CD4-positive, alpha-beta T cell treated with Interleukin-2 at 100 ng/mL for 4 hours (primary cell): ENCODE measurements at places on chromosomes 11 and 22.
A peak's percentile ranks its signal among the peaks of the same experiment; 100 is the strongest.

GRCh38 chr22:21961886-21962654 lies 9.4 kb upstream of the PPM1F start:
- DNase-seq = no peak

GRCh38 chr11:46604796-46605195 lies 11.0 kb upstream of the AMBRA1 start:
- no peak for DNase-seq

DNA sequence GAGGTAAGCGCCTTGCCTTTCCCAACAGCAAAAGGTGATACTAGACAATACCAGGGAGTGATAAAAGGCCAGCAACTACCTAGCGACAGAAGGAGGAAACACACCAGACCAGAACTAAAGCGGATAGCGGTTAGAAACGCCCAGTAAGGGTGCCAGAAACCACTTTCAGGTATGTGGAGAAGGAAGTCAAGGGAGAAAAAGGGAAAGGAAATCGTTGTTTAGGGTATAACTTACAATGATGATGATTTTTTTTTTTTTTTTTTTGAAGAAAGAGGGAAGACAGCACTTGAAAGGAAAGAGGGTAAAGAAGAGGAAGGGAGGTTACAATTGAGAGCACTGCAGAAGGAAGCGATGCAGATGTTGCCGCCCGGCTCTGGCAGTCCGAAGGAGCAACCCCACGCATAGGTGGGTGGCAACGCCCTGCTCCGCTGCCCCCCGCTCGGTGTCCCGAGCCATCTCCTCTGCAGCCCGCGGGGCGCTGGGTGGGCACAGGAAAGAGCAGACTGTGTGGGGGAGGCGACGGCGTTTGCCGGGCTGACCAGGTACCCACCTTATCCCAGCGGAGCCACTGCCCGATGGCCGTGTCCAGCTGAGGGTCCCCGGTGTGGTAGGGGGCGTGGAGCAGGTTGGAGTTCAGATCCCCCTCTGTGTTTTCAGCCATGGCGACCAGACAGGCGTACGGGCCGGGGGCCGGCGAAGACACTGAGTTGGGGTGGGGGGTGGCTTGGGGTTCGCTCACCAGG lies 561 bp downstream of the PGM2L1 start:
- peak; percentile 65 for DNase-seq

- peak; percentile 75 for DNase-seq
These were observed 13.7 kb upstream of the SEC14L3 start for GRCh38 chr22:30485362-30485988.

GRCh38 chr22:46105494-46106278 lies 44.6 kb upstream of the PPARA start:
- DNase-seq = no peak

DNA sequence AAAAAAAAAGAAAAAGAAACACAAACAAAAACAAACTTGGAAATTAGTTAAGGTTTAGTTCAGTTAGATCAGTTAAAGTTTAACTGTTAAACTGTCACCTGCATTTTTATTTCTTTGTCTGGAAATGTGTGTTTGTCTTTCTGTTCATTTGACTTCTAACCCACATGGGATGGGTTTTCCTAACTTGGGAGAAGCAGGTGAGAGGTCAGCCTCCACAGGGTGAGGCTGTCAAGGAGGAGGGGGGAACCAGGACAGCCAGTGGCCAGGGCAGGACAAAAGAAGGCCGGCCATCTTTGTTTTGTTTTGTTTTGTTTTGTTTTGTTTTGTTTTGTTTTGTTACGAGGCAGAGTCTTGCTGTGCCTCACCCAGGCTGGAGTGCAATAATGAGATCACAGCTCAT lies 13.4 kb upstream of the GCAT start:
- DNase-seq = no peak

DNA sequence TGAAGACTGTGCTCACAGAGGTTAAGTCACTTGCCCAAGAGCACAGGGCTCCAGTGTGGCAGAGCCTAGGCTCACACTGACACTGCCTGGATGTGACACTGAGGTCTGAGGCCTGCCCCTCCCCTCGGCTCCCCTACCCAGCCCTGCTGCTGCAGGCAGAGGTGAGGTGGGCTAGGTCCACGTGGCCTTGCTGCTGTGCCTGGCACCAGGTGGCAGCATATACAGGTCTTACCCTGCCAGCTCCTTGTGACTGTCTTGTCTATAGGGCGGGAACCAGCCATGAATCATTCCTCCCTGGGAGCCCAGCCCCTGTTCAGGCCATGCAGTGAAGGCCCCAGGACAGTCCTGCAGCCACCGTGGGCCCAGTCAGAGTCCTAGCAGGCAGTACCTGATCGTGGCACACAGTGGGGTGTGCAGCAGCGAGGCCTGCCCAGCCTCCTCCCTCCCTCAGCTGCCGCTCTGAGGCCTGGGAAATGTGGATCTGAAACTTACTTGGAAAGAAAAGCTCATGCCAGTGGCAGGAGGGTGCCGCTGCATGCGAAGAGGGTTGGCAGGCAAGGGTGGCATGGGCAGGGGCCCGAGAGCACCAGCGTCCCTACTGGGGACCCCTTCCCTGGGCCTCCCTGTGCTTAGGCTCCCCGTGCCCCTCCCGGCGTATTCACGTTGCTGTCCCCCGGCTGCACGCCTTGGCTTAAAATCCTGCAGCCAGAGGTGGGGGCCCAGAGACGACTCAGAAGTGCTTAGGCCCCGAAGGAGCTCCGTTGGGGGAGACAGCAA lies 1.2 kb upstream of the CERK start:
- peak; percentile 77 for DNase-seq

- no peak for DNase-seq
These were observed 21.0 kb upstream of the WNT7B start for GRCh38 chr22:45997777-45998637.

DNA sequence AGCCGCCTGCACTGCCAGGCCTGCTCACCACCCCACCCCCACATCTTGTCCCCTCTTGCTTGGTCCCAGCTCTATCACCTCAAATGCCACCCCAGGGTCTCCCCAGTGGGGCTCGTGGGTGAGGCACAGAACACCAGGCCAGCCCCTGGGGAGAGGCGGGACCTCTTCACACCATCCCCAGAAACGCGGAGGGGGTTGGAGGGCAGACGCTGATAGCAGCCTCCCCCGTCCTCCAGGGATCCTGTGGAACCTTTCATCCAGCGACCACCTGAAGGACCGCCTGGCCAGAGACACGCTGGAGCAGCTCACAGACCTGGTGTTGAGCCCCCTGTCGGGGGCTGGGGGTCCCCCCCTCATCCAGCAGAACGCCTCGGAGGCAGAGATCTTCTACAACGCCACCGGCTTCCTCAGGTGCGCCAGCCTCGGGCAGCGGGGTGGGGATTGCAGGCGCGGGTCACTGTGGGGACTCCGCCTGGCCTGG lies 5.8 kb downstream of the PKP3 start:
- DNase-seq = no peak
